Trophoblast cell (in vitro differentiated cells and primary cell): ENCODE measurements at places on chromosomes 3 and 15.

DNA sequence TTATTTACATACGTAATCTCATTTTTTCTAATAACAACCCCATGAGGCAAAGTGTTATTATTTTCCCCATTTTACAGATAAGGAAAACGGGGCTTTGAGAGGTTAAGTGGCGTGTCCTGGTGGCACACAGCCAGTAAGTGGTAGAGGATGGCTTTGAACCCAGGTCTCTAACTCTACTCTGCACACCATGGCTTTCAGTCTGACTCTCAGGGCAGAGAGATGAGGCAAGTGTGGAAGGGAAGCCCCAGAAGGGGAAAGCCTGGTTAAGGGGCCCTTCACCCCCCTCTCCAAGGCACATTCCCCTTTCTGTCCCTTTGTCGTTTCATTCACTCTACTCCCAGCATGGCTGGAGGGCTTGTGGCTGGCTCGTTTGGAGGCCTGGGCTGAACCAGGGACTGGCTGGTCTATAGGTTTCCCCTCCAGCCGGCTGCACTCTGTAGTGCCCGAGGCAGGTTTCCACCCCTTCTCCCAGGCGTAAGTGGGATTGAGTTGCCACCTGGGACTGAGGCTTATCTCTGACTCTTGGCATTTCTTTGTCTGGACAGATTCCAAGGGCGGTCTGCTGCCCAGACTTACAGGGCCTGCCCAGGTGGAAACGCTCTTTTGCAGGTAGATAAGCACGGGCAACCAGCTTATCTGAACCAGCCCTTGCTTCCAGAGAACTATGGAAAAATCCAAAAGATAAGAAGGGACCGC lies 12.1 kb downstream of the SEMA4B start:
- DNase-seq, result peak; percentile 85

- DNase-seq, result no peak
Observed at GRCh38 chr3:124158168-124158881, 166.4 kb upstream of the ROPN1 start.

DNA sequence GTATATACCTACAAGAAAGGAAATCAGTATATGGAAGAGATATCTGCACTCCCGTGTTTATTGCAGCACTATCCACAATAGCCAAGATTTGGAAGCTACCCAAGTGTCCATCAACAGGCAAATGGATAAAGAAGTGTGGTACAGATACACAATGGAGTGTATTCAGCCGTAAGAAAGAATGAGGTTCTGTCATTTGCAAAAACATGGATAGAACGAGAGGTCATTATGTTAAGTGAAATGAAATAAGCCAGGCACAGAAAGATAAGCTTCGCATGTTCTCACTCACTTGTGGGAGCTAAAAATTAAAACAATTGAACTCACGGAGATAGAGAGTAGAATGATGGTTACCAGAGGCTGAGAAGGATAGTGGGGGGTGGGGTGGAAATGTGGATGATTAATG lies 53.1 kb downstream of the FAM81A start:
- DNase-seq, result no peak

DNA sequence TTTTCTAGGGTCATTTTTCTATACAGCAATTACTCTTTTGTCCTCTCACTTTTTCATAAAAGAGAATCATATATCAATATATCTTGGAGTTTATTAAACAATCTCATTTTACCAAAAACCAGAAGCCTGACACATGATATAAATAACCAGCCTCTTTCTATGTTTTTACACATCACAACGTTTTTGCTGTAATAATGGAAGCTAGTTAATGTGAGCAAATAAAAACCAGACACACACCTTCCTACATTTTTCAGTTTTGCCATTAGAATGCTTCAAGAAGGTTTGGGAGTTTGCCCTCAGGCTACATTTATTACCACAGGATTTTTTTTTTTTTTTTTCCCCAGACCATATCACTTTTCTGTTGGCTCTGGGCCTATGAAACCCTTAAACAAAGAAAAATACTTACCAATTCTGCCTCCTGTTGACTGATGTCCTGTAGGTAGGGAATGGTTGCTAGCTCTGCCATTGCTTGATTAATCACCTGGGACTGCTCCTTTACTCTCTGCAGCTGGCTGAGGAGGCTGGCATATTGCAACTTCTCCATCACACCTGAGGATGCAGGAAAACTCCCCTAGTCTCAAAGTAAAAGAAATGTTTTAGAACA lies 165.5 kb downstream of the ECT2 start:
- DNase-seq, result no peak

DNA sequence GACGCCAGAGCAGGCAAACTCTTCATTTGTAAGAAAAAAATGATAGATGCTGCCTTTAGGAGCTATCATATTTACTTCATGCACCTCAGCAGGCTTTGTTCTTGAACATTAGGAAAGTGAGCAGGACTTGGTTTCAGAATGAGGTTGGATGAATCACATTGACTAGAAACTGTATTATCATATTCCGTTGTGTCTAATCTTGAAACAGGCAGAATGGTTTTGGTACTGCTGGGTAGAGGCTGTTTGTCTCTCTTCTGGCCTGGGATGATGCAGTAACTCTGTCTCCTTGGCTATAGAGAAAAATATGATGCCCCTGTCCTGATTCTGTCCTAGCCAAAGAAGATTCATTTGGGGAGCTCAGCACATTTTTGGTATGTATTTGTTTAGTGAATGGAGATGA lies 344.2 kb upstream of the GRM7 start:
- DNase-seq, result no peak

DNA sequence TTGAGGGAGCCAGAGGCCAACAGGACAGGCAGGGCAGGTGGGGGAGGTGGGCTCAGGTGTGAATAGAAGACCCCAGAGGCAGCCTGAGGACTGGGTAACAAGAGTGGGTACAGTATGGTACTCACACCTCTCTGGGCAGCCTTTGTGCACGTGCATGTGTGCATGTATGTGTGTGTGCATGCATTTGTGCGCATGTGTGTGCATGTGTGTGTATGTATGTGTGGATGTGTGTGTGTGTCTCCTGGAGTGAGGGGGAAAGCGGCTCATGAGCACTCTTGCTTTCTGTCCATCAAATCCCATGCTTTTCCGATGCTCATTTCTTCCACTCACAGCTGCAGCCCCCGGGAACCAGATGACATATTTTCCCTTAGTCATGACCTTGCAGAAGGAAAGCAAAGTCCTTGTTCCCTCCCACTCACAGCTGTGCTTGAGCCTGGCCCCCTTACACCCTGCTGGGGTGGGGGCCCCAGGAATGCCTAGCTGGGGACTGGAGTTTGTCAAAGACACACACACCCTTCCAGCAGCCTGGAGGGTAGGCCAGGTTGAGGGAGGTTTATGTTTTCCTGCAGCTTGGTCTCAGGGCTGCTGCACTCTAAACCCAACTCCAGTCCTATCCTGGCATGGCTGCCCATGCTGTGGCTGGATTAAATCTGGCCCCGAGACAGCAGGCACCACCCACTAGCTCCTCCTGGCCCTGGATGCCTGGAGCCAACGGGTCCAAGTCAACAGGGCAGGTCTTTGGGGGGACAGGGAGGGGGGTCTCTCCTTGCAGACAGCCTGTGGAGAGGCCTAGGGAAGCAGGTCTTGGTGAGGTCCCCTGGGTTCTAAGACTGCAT lies 22.5 kb downstream of the CCDC33 start:
- no peak for DNase-seq

DNA sequence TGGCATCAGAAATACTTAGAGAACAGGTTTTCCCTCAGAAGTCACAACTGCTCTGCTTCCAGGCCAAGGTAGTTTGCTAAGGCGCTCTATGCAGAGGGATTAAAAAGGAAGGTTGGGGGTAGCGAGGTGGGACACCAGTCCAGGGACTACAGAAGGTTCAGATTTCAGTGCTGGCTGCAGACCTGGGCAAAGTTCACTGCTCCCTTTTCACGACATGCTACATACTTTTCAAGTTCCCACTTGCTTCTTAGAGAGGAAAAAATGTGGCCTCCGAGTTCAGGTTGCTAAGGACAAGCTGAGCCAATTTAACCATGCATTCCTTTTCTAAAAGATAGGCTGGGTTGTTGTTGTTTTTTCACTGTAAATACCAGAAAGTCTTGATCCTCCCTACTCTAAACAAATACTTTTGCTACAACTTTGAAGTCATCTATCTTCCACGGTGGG lies 158.6 kb upstream of the NR2F2 start:
- peak; percentile 46 for DNase-seq

GRCh38 chr3:193874997-193875593 lies 260.9 kb upstream of the HES1 start:
- DNase-seq, result no peak

DNA sequence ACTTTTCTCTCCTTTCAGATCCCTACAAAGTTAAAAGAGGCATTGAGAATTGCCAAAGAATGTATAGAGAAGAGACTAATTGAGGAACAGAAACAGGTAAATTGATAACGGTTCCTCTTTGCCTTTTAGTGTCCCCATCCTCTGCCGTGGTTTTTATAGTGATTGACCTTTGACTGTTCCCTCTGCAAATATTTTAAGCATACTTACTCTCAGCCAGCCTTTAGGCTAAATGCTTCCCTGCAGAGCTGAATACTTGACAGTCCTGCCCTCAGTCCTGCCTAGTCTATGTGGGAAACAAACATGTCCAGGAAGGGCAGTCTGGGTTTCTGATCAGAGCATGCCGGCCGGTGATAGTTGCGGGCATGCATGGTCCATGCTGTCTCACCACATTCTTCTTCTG lies 24.7 kb downstream of the PDHB start:
- peak; percentile 61 for DNase-seq

GRCh38 chr15:93028632-93029213 lies 60.3 kb downstream of the RGMA start:
- DNase-seq, result peak; percentile 55

DNA sequence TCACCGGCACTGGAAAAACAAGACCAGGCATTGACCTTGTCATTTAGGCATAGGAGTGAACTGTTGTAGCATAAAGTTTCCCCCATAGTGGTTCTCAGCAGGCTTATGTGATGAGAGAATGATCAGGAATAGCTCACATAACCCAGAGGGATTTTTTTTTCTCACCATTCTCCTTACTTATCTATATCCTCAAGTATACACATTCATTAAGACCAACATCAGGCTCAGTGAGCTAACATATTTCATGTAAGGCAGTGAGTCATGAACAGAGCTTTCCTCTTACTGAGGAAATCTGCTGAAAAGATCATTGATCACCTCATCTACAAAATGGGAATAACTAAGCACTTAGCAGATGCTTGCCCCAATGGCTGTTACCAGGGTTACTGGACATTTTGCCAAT lies 396.6 kb upstream of the TMCO5A start:
- no peak for DNase-seq

DNA sequence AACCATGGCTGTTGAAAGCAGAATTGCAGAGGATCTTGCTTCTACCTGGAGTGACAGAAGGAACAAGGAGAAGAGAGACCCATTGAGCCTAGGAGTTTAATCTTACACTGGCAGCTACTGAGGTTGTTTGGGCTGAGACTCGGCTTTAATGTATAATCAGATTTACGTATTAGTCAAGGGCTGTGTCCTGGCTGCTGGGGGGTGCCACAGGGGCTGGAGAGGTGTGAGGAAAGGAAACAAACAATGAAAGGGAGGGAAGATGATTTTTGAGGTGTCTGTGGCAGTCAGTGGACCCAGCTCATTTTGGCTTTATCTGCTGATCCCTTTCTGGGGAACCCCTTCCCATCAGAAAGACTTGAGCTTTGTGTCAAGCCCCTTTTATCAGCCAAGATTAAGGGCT lies 95.7 kb downstream of the PRICKLE2 start:
- no peak for DNase-seq

DNA sequence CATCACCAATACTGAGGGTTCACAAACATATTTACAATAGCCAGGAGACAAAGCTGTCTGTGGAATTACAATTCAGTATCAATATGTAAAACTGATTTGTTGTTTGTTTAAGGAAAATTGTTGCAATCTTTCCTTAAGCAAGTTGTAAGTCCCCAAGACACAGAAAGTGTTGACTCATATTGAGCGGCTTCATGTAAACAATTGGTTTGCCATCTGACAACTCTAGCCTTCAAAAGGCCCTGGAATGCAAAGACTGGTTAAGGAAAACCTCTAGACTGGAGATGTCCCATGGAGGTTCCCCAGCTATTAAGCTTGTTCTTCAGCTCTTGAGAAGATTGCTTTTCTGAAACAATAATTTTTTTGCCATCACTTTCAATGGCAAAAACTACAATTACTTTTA lies 283.7 kb upstream of the PROK2 start:
- DNase-seq, result no peak

- no peak for DNase-seq
Observed at GRCh38 chr15:100301910-100302431, 39.8 kb downstream of the ADAMTS17 start.

DNA sequence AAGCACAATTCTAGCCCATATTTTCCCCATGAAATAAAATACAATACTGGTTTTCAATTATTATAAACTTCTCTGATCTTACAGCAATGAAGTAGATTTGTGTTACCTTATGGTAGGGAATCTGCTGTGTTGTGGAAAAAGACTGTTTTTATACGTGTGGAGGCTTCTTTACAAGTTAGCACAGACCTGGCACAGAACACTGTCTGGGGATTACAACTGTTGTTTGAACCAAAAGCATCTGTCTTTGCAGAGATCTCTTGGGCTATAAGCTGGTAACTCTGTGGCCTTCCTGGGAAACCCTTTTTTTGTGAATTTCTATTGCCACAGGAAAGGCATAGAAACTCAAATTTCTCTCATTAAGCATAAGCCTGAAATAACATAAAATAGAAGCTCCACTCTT lies 581.9 kb downstream of the TUSC7 start:
- DNase-seq, result no peak

DNA sequence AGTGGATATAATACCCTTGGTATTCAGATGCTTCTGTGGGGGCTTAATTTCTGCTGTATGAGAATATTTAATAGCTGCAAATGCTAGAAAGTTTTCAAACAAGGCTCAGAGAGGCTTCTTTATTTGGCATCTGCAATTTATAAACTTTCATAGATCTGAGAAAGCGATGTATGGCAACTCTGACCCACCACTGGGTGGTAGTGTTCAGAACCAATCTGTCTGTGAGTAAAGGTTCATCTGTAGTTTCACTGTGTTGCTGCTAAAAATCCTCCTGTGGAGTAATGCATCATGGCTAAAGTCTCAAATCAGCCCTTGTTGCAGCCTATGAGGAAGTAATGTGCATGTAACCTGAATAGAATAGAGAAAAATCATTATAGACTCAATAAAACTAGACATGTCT lies 47.4 kb downstream of the CLSTN2 start:
- no peak for DNase-seq

- no peak for DNase-seq
Observed at GRCh38 chr15:36400936-36401585, 178.4 kb upstream of the CDIN1 start.

DNA sequence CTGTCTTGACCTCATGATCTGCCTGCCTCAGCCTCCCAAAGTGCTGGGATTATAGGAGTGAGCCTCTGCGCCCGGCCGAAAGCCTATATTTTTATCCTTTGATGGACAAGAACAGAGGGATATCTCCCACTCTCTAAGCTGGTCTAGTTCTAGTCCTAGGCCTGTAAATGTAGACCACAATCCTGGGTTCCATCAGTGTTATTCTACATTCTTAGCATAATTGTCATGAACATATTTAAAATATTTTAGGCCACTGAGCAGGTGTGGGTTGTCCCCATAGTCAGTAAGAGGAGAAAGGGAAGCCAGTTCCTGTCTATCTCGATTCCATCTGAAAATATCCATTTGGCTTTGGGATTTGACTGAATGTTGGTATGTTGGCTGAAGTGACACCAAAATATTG lies 118.1 kb downstream of the EBLN2 start:
- DNase-seq, result peak; percentile 69

- no peak for DNase-seq
Observed at GRCh38 chr3:26636096-26636727, 13.6 kb downstream of the LRRC3B start.

GRCh38 chr15:39651881-39652280 lies 71.0 kb downstream of the THBS1 start:
- no peak for DNase-seq

GRCh38 chr3:132399054-132399929 lies 18.0 kb upstream of the DNAJC13 start:
- peak; percentile 83 for DNase-seq

- no peak for DNase-seq
Observed at GRCh38 chr3:136818769-136819391, at the start of gene SLC35G2. SLC35G2 (plus strand) TSS chr3:136819126; CDS start chr3:136854461, 35,335 bp downstream.
